AML-193 (cell line): ENCODE measurements at places on chromosomes 7 and 10.

DNA sequence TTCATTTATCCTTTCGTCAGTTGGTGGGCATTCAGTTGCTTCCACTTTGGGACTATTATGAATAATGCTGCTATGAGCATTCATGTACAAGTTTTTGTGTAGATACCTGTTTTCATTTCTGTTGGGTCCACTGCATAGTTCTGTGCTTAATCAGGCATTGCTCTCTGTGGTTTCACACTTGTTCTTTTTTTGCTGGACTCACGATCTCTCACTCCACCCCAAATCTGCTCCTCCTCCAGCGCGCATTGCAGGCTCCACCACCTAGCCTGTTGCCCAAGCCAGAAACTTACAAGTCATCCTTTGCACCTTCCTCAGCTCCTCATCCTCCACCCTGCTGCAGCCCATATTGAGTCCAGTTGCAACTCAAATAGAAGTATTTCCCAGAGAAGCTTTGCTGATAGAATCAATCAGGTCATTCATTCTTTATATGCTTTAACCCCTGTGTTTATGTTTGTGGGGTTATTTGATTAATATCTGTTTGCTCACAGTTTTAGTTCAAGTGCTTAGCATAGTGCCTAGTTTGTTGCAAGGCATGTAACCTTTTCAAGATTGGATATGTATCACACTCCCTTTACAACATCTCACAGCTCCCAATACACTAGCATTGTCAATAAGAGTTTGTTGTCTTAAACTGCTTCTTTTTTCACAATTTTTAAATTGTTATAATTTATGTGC lies 16.6 kb upstream of the AFAP1L2 start:
- no peak for DNase-seq

DNA sequence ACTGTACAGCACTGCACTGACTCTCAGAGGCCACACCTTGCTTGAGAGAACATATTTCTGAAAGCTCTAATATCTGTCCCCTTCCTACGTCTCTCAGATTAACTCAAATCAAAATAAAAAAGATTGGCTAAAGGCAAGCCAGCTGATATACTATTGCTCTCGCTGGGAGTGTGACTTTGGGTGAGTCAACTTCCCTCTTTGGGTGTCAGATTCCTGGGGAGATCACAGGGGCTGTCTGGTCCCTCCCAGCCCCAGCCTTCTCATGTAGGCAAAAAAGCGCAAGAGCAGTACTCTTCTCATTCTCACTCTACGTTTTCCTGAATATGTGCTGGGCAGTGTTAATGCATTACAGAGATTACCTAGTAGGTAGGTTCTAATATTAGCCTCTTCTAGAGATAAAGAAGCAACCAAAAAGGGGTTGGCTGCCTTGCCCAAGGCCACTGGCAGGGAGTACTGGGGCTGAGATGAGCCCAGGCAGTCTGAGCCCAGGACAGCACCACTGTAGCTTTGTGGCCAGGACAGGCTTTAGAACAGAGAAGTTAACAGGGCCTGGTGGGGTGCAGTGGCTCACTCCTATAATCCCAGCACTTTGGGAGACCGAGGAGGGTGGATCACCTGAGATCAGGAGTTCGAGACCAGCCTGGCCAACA lies 9.1 kb upstream of the DENND2A start:
- no peak for DNase-seq

DNA sequence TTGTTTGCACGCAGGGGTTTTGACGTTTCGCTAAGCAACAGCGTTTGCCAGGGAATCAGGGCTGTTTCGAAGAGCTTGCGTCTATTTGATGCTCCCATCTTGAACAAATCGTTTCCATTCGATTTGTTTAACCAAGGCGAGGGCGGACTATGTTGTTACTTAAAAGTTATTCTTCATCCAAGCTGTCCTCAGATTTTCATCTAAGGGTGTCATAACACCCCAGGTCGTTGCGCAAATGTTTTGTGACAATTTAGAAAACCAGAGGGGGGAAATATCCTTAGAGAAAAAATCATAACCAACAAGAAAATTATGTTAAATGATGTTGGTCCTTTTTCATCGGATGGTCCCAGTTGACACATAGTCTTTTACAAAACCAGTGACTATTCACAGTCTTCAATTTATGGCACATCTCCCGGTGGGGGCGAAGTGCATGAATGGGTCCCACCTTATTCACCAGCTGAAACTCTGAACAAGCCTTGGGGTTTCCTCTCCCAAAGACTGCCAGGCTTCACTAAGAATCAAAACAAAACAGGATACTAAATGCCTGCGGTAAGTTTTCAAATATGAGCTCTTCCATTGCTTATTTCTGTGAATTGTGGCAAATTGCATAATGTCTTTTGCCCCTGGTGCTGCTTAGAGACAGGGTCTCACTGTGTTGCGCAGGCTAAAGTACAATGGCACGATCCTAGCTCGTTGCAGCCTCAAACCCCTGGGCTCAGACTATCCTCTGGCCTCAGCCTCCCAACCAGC lies 109.9 kb downstream of the REEP3 start:
- DNase-seq = no peak

DNA sequence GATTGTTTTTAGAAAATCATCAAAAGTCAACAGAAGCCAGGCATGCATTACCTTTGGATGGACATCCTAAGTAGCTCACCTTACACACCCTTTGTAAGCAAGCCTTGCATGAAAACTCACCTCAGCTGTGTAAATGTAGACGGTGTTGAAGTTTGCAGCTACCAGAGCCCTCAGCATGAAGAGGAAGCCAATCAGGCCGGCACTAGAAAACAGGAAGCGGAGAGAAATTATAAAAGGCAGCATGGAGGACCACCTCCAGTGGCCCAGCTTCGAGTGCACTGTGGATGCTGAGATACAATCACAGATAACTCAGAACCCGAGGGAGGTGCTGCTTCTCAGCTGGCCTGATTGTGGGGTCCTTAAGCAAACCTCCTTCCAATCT lies 75.3 kb downstream of the SVOPL start:
- DNase-seq = no peak

GRCh38 chr7:136687693-136688322 lies 180.6 kb upstream of the CHRM2 start:
- DNase-seq = no peak

- no peak for DNase-seq
Observed at GRCh38 chr7:25662841-25663800, 434.8 kb upstream of the NPVF start.

GRCh38 chr7:131424219-131424822 lies 96.6 kb downstream of the MKLN1 start:
- peak; percentile 29 for DNase-seq

GRCh38 chr10:80924063-80924952 lies 386.6 kb downstream of the SH2D4B start:
- DNase-seq = peak; percentile 7

- DNase-seq = no peak
Observed at GRCh38 chr7:50860598-50860997, 77.9 kb upstream of the GRB10 start.

GRCh38 chr10:10320956-10321355 lies 696.7 kb upstream of the CELF2 start:
- no peak for DNase-seq

GRCh38 chr10:128187788-128188185 lies 61.6 kb upstream of the MKI67 start:
- DNase-seq = no peak

DNA sequence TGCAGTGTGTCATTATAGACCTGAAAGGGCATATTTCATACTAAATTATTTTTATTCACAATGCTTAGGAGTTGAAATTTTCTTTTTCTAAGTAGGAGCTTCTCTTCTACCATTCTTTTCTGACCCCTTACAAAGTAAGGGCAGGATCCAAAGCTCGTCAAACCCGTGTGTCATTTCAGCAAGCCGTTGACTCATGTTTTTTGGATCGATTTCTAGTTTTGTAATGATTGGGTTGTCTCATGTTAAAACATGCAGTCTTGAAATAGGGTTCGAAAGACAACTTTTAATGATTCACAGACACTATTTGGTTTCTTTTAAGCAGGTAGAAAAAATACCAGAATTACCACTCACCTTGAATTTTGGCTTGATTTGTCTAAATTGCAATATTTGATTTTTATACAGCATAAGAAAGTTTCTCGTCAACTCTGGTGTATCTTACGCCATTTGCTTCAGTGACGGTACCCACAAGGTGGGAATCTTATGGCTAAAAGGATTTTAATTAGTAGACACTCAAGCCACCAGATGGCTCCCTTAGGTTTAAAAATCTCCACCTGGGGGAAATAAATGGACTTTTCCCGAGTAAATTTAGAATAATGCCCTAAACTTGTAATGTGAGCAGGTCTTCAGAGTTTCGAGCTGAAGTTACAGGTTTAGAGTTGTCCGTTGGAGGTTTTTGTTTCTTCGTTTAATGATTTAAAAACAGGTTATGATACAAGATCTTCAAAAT lies 283.4 kb downstream of the CCDC3 start:
- DNase-seq = no peak

DNA sequence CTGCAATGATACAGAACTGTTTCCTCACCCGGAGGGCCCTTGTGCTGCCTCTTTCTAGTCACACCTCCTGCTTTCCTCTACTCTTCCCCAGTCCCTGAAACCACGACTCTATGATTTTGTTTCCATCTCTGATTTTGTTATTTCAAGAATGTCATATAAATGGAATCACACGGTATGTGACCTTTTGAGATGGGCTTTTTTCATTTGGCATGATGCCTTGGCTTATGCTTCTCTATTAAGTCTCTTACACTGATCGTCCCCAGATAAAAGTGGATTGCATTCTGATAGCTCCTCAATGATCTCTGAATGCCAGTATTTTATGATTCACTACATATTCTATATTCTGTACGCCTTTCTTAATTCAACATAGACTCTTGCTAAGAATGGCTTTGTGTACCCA lies 78.2 kb downstream of the GALNT11 start:
- DNase-seq = no peak

DNA sequence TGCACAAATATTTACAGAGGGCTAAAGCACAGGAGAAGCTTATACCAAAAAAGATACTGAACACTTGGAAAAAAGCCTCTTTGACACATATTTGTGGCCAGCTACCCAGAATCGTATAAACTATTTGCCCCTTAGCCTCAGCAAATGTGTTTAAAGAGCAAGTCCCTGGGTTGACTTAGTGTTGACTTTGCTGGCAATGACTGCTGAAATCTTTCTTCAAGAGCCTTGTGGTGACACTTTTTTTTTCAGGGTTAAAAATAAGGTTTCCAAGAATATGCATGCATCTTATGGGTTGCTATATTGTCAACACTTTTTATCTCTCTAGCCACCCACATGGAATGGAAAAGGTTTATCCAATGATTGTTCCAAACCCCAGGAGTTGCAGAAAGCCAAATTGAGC lies 14.9 kb upstream of the PLEKHS1 start:
- no peak for DNase-seq

- DNase-seq = peak; percentile 87
Observed at GRCh38 chr7:106421181-106421762, 136.5 kb upstream of the NAMPT start.

- no peak for DNase-seq
Observed at GRCh38 chr10:17835688-17836087, 26.5 kb downstream of the MRC1 start.

- no peak for DNase-seq
Observed at GRCh38 chr7:165661-166337, 26.6 kb upstream of the FAM20C start.
